ENCODE measurements at places on chromosomes 11 and 22.

DNA sequence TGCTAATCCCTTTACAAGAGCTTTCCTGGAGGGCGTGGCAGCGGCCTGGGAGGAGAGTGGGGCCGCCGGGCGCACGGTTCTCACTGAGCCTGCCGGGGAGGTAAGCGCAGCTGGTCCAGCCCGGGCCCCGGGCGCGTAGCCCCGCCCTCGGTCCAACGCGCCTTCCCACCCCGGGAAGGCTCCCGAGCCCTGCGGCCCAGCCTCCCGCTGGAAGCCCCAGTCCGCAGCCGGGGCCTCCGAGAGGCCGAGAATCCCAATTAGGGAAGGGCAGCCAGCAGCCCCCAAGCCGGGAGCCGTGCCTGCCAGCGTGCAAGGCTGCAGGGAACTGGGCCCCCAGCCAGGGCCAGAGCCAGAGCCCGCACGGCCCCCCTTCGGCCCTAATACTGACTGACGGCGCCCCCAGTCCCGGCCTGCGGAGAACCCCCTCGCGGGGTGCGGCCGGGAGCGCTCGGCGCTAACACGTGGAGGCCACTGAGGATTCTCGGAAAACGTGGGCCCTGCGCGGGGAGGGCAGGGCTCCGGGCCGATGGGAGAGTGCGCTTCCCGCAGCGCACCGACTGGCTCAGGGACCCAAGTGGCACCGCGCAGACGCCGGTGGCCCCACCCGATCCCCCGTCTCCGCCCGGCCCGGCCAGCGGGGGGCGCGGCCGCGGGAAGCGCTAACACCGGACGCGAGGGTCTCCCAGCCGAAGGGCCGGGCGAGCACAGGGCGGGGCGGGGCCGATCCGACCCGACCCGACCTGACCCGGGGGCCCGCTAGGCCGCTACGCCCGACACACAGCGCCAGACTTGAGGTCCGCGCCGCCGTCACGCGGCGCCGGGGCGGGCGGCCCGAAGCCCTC lies 5.7 kb downstream of the ZFTA start:
- DNase-seq = no peak

DNA sequence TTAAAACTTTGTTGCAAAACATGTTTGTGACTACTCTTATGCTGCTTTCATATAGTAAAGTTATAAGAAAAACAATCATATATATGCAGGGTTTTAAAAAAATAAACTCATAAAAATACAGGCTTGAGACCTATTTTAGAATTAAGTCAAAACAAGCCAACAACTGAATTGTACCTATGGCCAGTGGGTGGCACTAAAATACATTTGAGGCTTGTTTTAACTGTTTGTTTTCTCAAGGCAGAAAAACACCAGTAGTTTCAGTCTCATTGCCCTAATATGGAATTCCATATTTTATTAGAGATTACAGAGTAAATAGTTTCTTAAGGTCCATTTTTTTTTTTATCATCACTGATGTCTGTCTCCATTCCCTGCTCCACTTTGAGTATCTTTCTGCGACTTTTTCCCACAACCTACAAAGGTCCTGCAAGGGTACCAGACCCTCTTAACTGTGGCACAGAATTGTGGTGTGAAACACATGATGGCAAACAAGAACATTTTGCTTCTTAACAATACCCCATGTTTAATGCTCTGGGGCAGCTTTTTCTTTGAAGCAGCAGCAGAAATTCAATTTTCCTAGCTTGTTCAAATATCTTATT lies 8.5 kb upstream of the CCDC89 start:
- peak; percentile 56 for DNase-seq

DNA sequence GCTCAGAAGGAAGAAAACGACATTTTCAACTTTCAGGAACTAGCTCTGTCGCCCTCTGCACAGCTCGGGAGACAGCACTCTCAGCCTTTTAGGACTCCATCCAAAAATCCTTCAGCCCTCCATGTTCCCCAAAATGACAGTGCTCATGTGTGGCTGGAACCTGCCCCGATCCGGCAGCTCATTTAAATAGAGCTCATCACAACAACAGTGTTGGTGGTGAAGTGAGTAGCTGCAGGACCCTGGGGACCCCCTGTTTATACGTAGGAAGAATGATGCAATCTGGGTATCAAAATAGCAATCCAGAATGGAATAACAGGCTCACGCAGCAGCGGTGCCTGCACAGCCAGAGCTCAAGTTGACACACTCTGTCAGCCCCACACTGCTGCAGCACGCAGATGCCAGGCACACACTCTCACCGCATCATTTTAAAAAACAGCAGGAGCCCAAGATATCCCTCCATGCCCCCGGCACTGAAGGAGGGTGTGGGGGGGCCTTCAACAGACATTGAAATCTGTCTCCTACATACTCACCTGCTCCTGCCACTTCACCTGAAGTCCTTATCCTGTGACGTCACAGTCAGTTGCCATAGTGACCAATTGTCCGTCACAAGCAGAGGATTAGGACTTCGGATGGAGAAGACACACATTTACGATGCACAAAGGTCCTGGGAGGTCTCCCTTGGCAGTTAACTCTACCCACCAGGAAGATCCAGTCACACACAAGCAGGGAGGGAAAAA lies 24.0 kb downstream of the TRIM66 start:
- no peak for DNase-seq

GRCh38 chr11:70427436-70427835 lies 29.1 kb downstream of the CTTN start:
- DNase-seq = no peak

GRCh38 chr11:103811870-103812455 lies 224.5 kb upstream of the DDI1 start:
- DNase-seq = no peak

DNA sequence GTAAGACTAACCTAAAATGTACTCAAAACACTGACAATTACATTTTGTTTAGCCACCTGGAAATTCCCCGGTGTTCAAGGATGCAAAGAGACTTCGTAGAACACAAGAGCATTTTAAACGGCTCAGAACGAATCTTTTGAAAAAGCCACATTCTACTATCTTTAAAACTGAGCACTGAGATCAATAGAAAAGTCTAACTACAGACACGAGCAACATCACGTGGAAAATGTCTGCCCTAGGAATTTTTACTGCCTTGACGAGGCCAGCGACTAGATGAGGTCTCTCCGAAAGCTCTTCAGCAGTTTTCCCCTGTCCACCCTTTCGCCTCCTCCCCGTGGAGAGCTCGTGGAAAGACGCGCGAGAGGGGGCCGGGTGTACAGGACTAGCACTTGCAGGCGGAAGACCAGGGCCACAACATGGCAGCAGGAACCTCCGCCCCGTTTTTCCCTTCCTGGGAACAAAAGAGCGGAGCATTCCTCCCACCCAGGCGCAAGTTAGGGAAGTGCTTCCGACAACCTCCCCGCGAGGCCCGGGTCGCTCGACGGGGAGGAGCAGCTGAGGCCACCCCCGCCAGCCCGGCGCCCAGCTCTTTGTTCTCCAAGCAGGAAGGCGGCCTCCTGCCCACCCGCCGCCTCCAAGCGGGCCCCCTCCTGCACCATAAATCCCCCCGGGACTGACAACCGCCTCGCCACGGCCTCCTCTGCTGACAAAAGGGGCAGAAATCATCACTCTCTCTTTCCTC lies 1.1 kb downstream of the EIF4G2 start:
- DNase-seq = peak; percentile 47

GRCh38 chr11:4887591-4887990 lies 5.9 kb downstream of the OR51T1 start:
- no peak for DNase-seq

- no peak for DNase-seq
These were observed 6.7 kb upstream of the RAB3IL1 start for GRCh38 chr11:61924064-61924455.

DNA sequence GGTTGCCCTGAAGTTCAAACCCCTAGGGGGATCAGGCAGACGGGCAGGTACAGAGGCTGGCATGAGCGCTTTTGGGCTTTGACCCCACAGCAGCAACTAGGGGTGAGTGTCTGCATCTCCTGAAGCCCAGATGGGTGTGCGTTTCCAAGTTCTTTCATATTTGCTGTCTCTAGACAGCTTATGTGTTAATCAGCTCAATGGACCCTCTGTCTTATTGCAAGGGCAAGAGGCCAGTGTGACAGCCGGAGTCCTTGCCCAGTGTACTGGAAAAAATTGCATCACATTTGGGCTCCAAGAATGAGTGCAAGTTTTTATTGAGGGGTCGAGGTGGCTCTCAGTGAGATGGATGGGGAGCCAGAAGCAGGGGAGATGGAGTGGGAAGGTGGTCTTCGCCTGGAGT lies 1863.7 kb upstream of the RAG2 start:
- no peak for DNase-seq

GRCh38 chr22:25745341-25746011 lies 3.5 kb downstream of the MYO18B start:
- DNase-seq = no peak

- DNase-seq = no peak
These were observed 2.0 kb downstream of the PLXNB2 start for GRCh38 chr22:50305393-50305922.

- DNase-seq = no peak
These were observed 42.6 kb upstream of the VPREB1 start for GRCh38 chr22:22201930-22202343.

DNA sequence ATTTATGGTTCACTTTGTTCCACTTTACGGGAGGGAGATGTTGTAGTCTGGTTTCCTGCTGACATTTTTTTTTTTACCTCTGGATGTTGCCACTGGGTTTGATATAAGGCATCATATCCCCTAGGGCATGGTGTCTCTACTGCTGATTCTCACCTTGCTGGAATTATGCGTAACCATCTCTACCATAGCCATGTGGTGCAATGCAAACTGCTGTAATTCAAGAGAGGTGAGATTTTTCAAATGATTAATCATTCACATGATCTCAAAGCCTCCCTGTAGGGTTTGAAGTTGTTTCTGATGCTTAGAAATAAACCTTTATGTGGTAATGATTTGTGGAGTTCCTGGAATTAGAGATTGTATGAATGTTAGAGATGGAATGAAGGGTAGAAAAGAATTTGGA lies 13.0 kb downstream of the MS4A3 start:
- DNase-seq = no peak

GRCh38 chr11:17683377-17684161 lies 35.8 kb upstream of the MYOD1 start:
- no peak for DNase-seq

GRCh38 chr22:29621761-29622526 lies 18.5 kb downstream of the NF2 start:
- DNase-seq = peak; percentile 55

- peak; percentile 56 for DNase-seq
These were observed at the start of gene MPPED2 for GRCh38 chr11:30586251-30587144. Gene MPPED2 (minus strand): TSS chr11:30586353. CDS start chr11:30580373, 5,980 bp downstream.

GRCh38 chr11:133815636-133816035 lies 29.7 kb downstream of the SPATA19 start:
- DNase-seq = no peak

GRCh38 chr22:24330636-24331035 lies 60.0 kb downstream of the SPECC1L start:
- DNase-seq = no peak

DNA sequence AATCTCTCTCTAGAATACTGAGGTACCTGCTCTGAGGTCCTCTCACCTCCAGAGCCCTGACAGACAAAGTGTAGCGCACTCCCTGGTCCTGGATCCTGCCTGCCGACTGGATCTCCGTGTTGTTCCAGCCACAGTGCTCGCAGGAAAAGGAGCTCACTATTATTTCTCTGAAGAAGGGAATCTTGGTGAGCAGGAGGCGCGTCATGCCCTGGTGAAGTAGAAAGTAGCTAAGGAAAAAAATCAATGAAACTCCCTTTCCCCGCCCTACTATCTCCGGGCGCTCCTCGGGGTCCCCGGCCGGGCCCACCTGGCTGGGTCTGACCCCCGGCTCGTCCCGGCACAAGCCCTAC lies 412 bp downstream of the ZPR1 start:
- no peak for DNase-seq

- DNase-seq = peak; percentile 31
These were observed 6.7 kb downstream of the CENPM start for GRCh38 chr22:41939981-41940831.

GRCh38 chr11:11279956-11280689 lies 72.9 kb downstream of the CSNK2A3 start:
- no peak for DNase-seq

GRCh38 chr11:131025020-131025419 lies 108.7 kb upstream of the SNX19 start:
- DNase-seq = peak; percentile 20

DNA sequence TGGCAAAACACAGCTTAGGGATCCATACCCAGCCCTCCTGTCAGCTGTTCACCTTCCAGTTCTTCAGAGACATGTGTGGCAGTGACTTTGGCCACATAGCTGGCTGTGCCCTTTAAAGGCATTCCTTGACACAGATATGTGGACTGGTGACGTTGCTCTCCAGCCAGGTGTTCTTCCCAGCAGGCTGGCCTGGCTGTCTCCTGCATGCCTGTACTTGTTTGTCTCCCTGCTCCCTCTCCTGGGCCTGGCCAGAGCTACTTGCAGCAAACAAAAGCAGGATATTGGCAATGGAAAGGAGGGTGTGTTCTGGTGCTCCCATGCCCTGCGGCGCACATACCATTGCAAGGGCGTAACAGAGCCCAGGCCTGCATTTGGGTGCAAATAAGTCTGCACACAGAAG lies 38.3 kb downstream of the PIK3IP1 start:
- no peak for DNase-seq

GRCh38 chr22:29477723-29478318 lies 2.2 kb upstream of the NEFH start:
- no peak for DNase-seq

DNA sequence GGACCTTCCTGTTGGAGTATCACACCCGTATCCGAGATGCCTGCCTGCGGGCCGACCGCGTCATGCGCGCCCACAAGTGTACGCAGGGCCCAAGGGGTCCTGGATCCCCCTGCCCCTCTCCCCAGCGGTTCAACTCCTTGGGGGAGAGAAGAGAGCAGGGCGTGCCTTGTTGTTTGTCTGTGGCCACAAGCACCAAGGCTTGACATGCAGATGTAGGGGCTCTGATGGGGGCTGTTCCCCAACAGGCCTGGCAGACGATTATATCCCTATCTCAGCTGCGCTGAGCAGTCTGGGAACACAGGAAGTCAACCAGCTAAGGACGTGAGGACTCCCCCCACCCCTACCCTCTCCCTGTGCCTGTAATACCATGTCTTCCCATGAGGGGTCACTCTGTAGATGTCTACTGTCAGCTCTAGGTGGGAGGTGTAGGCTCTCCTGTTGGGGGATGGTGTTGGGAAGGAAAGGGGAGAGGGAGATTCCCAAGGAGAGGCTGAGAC lies 6.8 kb downstream of the CFL1 start:
- peak; percentile 52 for DNase-seq

- no peak for DNase-seq
These were observed 87.7 kb downstream of the CHST1 start for GRCh38 chr11:45577752-45578151.
